ENCODE measurements at places on chromosomes 13 and 19.

- no peak overlapping the region for H3K27ac ChIP-seq
- H3K36me3 ChIP-seq, result no peaks in the 10 kb centered on the region
- no peak overlapping the region for H3K4me3 ChIP-seq
- H3K4me1 ChIP-seq, result no peaks in the 10 kb centered on the region
- no peak for DNase-seq
These were observed 85.6 kb downstream of the RXFP2 start for GRCh38 chr13:31824705-31825517.

DNA sequence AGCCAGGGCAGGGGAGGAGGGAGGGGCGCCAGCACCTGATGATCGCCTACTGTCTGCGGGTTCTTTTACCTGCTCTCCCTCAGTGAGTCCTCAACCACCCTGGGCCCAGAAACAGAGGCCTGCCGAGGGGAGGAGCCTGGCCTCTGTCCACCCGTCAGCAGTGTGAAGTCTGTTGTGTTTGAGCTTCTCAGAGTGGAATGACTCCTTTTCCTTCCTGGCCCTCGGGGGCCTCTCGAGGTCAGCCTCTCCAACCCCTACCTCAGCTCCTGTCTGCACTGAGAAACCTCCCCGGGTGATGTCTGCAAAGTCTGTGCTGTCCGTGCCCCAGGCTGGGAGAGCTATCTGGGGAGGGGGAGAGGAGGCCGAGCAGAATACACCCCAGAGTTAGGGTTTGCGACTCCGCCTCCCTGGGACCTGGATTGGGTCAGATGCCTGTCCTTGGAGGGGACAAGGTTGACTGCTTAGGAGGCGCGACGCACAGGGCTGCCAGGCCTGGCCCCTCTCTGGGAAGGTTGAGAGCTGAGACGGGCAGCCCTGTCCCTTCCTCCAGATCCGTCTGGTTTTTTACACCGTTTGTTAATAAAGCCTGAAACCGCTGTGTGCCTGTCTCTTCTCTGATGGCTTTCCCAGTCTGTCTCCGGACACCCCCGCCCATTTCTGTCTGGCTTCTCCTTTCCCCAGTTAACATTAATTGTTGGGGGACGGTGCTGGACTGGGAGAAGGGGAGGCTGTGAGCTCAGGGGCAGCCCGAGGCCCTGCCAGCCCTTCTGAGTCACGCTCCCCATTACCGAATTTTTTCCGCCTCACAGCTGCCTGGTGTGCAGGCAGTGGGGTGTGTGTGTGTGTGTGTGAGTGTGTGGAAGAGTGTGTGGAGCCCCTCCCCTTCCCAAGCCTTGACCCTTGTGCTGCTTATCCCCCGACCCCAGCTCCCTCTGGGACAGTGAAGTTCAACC lies 989 bp upstream of the SSC5D start:
- no peak for DNase-seq
- peaks cover 15% of the 10 kb centered on the region for H3K36me3 ChIP-seq
- peak overlapping the region; percentile 78 for H3K27ac ChIP-seq
- peak overlapping the region; percentile 11 for H3K4me3 ChIP-seq
- peaks cover 43% of the 10 kb centered on the region for H3K4me1 ChIP-seq
- peaks cover 8% of the 10 kb centered on the region for H3K27me3 ChIP-seq

GRCh38 chr13:23268441-23268840 lies 87.7 kb downstream of the SGCG start:
- H3K4me3 ChIP-seq, result no peak overlapping the region
- H3K27me3 ChIP-seq, result no peaks in the 10 kb centered on the region
- no peaks in the 10 kb centered on the region for H3K36me3 ChIP-seq
- no peak for DNase-seq
- H3K27ac ChIP-seq, result no peak overlapping the region

GRCh38 chr19:24032651-24033050 lies 54.3 kb upstream of the ZNF254 start:
- H3K27me3 ChIP-seq, result no peaks in the 10 kb centered on the region
- peak overlapping the region; percentile 88 for H3K4me3 ChIP-seq
- peak; percentile 48 for DNase-seq
- peaks cover 17% of the 10 kb centered on the region for H3K36me3 ChIP-seq
- H3K4me1 ChIP-seq, result peaks cover 33% of the 10 kb centered on the region

DNA sequence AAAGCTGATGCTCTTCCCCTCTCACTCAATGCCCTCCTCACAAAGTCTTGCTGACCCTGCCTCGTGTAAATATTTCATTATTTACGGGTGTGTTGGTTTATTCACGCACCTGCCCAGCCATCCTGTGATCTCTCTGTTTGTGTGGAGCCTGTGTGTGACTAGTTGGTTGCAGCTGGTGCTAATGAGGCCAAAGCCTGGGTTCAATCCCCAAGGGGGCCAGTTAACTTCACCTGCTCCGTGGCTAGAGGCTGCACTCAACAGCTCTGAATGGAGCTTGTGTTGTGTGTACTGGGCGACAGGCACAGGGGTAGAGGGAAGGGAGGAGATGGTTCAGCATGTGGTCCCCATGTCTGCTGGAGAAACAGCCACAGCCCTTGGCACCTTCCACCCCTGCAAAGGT lies 109.5 kb downstream of the DNAJC15 start:
- no peak for DNase-seq
- no peak overlapping the region for H3K27ac ChIP-seq
- H3K4me1 ChIP-seq, result no peaks in the 10 kb centered on the region

DNA sequence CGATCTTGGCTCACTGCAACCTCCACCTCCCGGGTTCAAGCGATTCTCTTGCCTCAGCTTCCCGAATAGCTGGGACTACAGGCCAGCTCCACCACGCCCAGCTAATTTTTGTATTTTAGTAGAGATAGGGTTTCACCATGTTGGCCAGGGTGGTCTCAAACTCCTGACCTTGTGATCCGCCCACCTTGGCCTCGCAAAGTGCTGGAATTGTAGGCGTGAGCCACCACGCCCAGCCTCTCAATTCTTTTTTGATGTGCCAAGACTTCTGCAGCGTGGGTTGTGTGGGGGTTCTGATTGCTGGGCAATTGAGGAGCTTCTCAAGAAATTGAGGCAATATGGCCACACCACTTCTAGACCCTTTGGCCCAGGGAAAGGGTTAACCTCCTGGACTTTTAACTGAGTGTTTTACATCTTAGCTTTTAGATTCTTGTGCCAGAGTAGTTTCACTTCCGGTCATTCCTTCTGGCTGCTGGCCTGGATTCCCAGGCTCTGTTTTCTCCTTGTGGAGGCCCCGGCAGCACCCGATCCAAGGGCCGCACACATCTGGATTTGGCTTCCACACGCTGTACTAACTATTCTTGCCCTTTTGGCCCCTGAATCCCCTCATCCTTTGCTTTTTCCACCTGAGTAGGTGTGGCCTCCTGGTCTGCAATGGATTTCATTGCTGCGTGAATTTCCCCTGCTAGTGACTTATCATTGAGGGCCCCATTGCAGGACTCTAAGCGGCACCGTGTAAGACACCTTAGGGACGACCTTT lies 14.7 kb downstream of the SMARCA4 start:
- H3K27me3 ChIP-seq, result no peaks in the 10 kb centered on the region
- H3K4me1 ChIP-seq, result peaks cover 33% of the 10 kb centered on the region
- H3K4me3 ChIP-seq, result peak overlapping the region; percentile 27
- H3K36me3 ChIP-seq, result no peaks in the 10 kb centered on the region

GRCh38 chr19:45097776-45098520 lies 5.0 kb downstream of the PPP1R37 start:
- H3K27me3 ChIP-seq, result no peaks in the 10 kb centered on the region
- peak overlapping the region; percentile 36 for H3K27ac ChIP-seq
- DNase-seq, result no peak
- no peaks in the 10 kb centered on the region for H3K36me3 ChIP-seq

- no peaks in the 10 kb centered on the region for H3K4me1 ChIP-seq
- no peaks in the 10 kb centered on the region for H3K27me3 ChIP-seq
- H3K36me3 ChIP-seq, result peaks cover 100% of the 10 kb centered on the region
These were observed 9.8 kb upstream of the LIN7B start for GRCh38 chr19:49104229-49104864.

DNA sequence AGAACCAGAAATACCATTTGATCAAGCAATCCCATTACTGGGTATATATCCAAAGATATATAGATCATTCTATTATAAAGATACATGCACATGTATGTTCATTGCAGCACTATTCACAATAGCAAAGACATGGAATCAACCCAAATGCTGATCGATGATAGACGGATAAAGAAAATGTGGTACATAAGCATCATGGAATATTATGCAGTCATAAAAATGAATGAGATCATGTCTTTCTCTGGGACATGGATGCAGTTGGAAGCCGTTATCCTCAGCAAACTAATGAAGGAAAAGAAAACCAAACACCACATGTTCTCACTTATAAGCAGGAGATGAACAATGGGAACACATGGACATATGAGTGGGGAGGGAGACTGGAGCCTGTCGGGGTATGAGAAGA lies 1540.9 kb upstream of the MIR17HG start:
- H3K4me3 ChIP-seq, result no peak overlapping the region
- no peak for DNase-seq
- H3K27ac ChIP-seq, result no peak overlapping the region
- H3K27me3 ChIP-seq, result no peaks in the 10 kb centered on the region
- no peaks in the 10 kb centered on the region for H3K36me3 ChIP-seq
- no peaks in the 10 kb centered on the region for H3K4me1 ChIP-seq

All from lower lobe of right lung (tissue), 2 donors.